ENCODE measurements at places on chromosomes 4 and X.

- no peak for DNase-seq
Measured at GRCh38 chr4:169906104-169906503, 120.1 kb downstream of the MFAP3L start.

GRCh38 chr4:142334931-142335330 is 511.2 kb downstream of the INPP4B start:
- DNase-seq = no peak

DNA sequence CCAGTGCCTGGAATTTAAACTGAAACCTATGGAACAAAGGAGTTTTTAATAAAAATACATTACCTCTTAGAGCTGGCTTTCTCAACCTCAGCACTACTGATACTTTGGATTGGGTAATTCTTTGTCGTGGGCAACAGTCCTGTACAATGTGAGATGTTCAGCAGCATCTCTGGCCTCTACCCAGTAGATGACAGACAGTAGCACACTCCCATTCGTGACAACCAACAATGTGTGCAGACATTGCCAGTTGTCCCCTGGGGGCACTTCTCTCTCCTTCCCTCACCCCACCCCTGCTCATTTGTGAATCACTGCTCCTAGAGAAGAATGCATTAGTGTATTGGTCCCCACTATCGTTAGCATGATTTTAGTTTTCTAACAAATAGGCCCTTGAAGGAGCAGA is 16.2 kb downstream of the GPAT3 start:
- no peak for DNase-seq

GRCh38 chr4:159298502-159298901 is 195.6 kb downstream of the RAPGEF2 start:
- no peak for DNase-seq

DNA sequence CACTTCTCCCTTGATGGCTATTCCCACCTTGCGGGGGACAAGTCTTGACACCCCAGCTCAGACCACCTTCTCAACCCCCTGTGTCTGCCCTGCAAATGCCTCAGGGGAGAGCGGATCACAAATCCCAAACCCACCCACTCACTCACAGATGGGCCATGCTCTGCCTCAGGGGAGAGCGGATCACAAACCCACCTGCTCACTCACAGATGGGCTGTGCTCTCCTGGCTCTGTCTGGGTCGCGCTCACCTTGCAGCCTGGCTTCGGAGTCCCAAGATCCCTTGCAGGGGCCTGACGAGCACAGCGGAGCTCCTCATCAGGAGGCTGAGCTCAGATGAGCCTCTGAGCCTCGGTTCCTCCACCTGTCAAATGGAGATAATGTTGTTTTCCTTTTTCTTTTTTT is 38.6 kb downstream of the HTRA3 start:
- DNase-seq = no peak

- no peak for DNase-seq
Measured at GRCh38 chrX:155068165-155068564, 2.8 kb downstream of the CMC4 start.

GRCh38 chrX:42149765-42150164 is 226.4 kb upstream of the CASK start:
- no peak for DNase-seq

DNA sequence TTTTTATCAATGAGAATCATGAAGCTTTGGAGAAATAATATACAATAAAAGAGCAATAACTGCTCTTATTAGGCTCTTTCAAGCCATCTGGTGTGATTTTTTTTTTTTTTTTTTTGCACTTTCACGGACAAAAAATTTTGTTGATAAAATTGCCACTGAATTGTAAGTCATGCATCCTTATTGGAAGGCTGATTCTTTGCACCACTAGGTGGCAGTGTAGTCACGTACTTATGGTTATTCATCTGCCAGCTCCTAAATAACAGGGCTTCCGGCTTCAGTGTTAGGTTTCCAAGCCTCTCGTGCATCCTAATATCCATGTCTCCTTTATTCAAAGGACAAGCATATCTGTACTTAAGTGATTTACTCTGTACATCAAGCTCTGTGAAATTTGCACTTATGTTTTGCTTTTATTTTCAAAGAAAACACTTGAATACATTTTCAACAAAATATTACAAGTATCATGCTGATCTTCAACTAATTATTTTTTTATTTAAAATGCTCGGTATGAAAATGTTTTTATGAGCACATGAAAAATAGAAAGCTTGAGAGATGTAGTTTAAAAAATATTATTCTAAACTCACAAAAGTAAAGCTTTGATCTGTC is 1578.3 kb upstream of the TENM3 start:
- DNase-seq = peak; percentile 91

GRCh38 chr4:113899271-113900070 is 80.0 kb downstream of the ARSJ start:
- DNase-seq = no peak

DNA sequence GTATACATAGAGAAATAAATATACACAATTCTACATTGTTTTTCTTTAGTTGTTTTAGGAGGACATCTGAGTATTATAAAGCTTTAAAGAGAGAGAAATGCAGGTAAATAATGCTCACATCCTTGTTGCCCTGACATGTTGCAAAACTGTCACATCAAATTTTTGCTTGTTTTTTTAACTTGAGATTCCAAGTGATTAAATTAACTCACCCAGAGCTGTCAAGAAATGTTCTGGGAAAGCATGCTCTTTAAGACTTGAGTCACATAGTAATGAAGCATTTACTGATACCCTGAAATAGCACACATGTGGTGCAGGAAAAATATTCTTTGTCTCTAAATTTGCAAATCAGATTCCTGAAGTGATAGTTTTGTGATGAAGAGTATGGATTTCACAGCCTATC is 665.6 kb downstream of the FSTL5 start:
- no peak for DNase-seq

- DNase-seq = no peak
Measured at GRCh38 chr4:186844059-186844681, 120.5 kb upstream of the FAT1 start.

GRCh38 chr4:170202721-170203120 is 113.0 kb upstream of the AADAT start:
- no peak for DNase-seq

GRCh38 chr4:150242820-150243458 is 164.7 kb downstream of the DCLK2 start:
- DNase-seq = peak; percentile 27

DNA sequence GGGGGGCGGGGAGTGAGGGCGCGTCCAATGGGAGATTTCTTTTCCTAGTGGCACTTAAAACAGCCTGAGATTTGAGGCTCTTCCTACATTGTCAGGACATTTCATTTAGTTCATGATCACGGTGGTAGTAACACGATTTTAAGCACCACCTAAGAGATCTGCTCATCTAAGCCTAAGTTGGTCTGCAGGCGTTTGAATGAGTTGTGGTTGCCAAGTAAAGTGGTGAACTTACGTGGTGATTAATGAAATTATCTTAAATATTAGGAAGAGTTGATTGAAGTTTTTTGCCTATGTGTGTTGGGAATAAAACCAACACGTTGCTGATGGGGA is 1.1 kb downstream of the HTT start:
- no peak for DNase-seq

DNA sequence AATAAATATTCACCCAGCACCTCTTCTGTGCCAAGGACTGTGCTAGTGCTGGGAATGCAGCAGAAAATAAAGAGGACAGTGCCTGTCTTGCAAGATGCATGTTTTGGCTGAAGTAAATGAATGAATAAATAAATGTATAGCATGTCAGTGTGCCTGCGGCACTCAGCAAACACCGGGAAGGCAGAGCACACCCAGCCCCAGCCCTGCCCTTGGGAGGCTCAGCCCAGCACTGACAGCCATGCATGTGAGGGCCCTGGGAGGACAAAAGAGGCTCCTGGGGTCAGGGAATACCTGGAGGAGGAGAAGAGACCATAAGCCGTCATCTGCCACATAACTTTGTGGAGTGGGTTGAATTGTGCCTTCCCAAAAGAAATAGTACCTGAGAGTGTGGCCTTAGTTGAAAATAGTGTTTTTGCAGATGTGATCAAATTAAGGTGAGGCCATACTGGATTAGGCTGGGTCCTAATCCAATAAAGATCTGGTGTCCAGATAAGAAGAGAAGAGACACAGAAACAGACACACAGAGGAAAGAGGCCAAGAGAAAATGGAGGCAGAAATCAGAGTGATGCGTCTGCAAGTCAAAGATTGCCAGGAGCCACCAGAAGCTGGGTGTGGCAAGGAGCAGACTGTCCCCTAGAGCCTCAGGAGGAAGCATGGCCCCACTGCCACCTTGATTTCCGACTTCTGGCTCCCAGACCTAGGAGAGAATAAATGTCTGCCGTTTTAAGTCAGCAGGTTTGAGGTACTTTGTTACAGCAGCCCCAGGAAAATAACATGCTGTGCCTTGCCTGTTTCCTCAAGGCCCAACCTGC is 16.3 kb downstream of the C4orf50 start:
- no peak for DNase-seq

Data from NCI-H146 (cell line).